NCI-H187 treated with DMSO at 0.1 percent for 48 hours (cell line): ENCODE measurements at places on chromosomes 4 and X.

DNA sequence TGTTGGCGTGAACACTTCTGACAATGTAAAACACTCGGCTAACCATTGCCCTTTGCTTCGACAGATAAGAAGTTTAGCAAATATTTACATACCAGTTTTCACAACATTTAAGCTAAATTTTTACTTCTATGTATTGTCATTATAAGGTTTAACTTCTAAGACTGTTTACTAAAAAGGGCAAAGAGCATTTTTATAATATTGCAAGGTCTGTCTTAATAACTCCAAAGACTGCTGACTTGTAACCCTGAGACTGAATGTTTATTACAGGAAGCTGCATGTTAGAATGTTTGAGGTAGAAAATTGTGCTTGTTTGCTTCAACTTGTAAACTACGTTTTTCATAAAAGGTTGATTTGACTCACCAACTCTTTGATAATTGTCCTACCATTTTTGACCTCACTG, 213.2 kb upstream of the RPS6KA3 start:
- no peak for DNase-seq

DNA sequence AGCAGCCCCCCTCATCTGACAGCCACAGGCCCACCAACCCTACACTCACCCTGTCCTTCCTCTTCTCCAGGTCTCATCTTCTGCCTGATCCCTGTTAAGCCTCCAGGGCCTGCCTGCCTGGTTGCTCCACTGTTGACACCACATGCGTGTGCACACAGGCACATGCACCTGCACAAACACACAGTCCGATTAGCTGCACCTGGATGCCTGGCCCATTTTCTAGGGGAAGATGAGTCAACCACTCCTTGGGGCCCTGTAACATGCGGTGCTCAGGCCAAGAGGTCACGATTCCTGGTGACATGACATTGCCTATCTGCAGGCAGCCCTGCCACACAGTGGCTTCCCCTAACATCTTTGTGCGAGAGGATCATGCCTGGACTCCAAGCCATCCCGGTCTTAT, 498.4 kb downstream of the BCOR start:
- no peak for DNase-seq

DNA sequence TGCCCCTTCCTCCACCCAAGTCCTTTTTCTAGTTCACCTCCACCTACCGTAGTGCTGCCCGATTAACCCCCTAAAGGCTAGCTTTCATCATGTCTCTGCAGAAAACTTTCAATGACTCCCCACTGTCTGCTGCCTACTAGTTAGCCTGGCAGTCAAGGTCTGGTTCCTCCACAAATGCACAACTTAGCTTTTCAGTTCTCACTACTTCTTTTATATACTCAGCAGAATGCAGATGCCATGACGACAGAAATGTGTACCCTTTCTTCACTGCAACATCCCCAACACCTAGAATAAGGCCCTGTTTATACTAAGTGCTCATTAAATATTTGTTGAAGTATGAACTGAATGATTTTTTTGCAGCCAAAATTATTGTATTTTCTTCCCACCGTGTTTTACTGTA, 30.9 kb upstream of the RASGEF1B start:
- DNase-seq, result no peak

DNA sequence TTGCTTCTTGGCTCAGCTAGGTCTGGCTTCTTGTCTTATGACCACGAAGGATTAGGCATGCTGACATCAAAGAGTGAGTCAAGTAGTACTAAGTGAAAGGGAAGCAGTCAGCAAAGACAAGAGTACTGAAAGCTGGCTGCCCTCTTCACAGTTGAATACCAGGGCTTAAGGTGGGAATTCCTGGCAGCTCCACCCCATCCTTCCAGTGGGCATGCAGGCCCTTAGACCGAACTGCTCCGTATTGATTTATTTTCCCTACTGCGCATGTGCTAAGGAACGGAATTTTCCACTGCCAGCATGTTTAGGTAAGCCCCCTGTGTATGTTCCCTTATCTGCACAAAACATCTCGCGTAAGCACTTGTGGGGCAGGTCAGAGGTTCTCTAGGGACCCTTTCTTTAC, 2320.1 kb downstream of the ARAP2 start:
- no peak for DNase-seq

DNA sequence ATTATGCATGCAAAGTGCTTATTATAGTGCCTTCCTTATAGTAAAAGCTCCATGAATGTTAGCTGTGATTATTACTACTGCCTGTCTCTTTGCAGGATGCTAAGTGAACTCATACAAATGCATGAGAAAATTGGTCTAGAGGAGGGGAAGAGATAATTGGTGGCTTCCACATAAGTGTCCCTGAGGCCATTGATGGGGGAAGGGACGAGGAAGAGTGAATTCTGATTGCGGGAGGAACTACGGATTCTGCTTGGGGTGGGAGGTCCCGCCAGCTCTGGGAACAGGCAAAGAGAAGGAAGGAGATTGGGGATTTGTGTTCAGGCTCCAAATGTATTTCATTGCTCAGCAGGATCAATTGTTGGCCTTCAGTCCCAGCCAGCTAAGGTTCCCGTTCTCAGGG, 11.6 kb upstream of the ARHGAP36 start:
- no peak for DNase-seq
